PC-3 (cell line): ENCODE measurements at places on chromosomes 2 and 18. TPM values are rescaled to one million over a fixed set of nuclear protein-coding genes. Genes with fewer than 3 reads are reported as not detected.
A peak's percentile ranks its signal among the peaks of the same experiment; 100 is the strongest.

GRCh38 chr2:74671479-74671878 is 17.4 kb downstream of the SEMA4F start:
- no peaks in the 10 kb centered on the region for H3K27me3 ChIP-seq
- peak; percentile 70 for DNase-seq
- no peak overlapping the region for H3K27ac ChIP-seq
- H3K4me1 ChIP-seq, result no peaks in the 10 kb centered on the region

DNA sequence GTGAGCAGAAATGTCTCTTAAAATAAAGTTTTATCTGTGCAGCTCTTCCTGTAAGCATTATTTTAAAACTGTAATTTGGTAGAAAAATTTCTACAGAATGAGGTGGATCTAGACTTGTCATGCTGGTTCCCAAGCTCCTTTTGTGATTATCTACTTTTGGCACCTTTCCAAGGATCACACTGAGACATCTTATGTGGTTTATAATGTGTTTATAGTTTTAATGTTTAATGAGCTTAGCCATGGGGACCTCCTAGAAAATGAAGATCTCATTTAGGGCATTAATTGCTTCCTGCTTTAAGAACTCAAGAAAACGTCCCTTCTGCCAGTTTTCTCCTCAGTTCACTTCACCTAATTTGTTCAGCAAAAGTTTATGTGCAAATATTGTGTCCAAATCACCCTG is 468.4 kb downstream of the SUCLG1 start:
- no peaks in the 10 kb centered on the region for H3K4me1 ChIP-seq
- no peak for DNase-seq
- no peaks in the 10 kb centered on the region for H3K36me3 ChIP-seq
- H3K4me3 ChIP-seq, result no peak overlapping the region

- H3K4me3 ChIP-seq, result no peak overlapping the region
- no peak overlapping the region for H3K27ac ChIP-seq
- no peaks in the 10 kb centered on the region for H3K36me3 ChIP-seq
- H3K4me1 ChIP-seq, result no peaks in the 10 kb centered on the region
- no peak for DNase-seq
These were observed 179.6 kb downstream of the KLHL29 start for GRCh38 chr2:23564615-23564960.

DNA sequence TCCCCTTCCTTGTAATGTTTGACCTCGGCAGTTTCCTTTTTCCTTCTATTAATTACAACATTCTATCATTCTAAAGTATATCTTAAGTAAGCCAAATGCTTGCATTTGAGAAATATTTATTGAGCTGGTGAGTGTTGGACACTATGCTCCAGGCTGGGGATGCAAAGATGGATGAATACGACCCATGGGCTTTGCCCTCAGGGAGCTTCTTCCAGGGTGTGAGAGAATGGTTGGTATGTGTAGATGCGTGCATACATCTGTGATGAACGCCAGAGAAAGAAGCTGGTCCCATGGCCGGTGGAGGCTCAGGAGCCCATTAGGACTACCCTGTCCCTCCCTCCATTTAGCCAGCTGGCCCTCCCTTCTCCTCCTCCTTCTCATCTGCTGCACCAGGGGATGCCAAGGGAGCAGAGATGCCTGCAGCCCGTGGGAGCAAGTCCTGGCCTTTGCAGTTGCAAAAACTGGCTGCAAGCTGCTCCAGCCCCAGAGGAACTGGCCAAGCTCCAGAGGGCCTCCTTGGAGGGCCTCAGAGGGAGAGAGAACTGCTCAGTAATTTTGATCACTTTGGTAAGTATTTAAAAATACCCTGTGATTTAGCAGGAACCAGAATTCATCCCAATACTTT is 65.7 kb upstream of the FOSL2 start:
- no peak overlapping the region for H3K27ac ChIP-seq
- no peak overlapping the region for H3K4me3 ChIP-seq
- no peak for DNase-seq
- H3K27me3 ChIP-seq, result no peaks in the 10 kb centered on the region
- H3K4me1 ChIP-seq, result no peaks in the 10 kb centered on the region
- no peaks in the 10 kb centered on the region for H3K36me3 ChIP-seq

DNA sequence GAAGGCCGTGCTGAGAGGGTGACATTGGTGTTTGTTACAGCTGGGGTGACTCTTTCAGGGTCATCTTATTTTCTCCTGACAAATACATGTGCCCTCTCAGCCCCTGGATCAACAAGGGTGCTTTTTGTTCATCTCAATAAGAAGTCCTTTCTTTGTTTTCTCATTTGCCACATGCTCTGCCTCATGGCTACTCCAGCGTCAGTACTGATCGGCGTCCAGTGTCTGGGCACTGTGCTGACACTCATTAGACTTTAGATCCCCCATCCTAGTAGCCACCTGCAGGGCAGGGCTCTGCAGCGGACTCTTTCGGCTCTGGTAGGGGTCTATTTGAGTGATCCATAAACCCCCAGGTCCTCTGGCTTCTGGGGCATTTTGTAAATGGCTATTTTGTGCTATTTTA is 38.4 kb downstream of the NPPC start:
- peaks cover 29% of the 10 kb centered on the region for H3K27me3 ChIP-seq
- no peak overlapping the region for H3K4me3 ChIP-seq
- DNase-seq, result no peak
- H3K36me3 ChIP-seq, result no peaks in the 10 kb centered on the region

DNA sequence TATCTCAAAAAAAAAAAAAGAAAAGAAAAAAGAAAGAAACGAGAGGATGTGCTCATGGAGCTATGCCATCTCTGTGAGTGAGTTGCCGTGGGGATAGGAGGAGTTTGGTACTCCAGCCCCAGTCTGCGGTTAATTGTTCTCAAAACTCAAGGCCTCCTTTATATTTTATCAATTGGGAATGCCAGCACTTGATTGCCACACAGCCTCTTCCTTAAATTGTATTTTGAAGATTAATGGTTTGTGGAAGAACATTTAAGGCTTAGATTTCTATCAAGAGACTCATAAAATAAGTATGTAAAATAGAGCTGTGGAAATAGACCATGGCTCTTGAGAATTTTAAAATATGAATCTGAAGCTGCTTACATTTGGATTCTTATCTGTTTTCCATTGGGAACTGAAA is 29.8 kb downstream of the KCNE4 start:
- H3K27ac ChIP-seq, result no peak overlapping the region
- no peak overlapping the region for H3K4me3 ChIP-seq
- no peaks in the 10 kb centered on the region for H3K27me3 ChIP-seq
- H3K36me3 ChIP-seq, result no peaks in the 10 kb centered on the region
- no peak for DNase-seq

DNA sequence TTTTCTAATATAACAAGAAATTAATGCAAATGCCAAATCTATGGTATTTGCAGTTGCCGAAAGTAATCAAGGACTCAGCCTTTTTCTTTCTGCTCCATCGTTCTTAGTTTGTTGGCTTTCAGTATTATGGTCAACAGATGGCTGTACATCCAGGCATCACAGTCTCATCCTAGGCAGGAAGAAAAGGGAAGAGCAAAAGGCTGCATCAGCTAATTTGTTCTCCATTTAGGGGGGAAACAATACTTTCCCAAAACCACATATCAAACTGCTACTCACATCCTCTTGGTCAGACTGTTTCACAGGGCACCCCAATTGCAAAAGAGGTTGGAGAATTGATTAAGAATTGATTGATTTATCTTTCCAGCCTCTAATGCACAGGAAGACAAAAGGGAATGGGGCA is 89.3 kb downstream of the MDH1 start:
- no peaks in the 10 kb centered on the region for H3K36me3 ChIP-seq
- H3K27me3 ChIP-seq, result no peaks in the 10 kb centered on the region
- H3K27ac ChIP-seq, result no peak overlapping the region
- no peak overlapping the region for H3K4me3 ChIP-seq
- DNase-seq, result no peak

GRCh38 chr2:54750040-54750439 is 26.6 kb downstream of the EML6 start:
- H3K36me3 ChIP-seq, result no peaks in the 10 kb centered on the region
- peak; percentile 50 for DNase-seq
- no peak overlapping the region for H3K4me3 ChIP-seq
- H3K27me3 ChIP-seq, result no peaks in the 10 kb centered on the region
- no peak overlapping the region for H3K27ac ChIP-seq

DNA sequence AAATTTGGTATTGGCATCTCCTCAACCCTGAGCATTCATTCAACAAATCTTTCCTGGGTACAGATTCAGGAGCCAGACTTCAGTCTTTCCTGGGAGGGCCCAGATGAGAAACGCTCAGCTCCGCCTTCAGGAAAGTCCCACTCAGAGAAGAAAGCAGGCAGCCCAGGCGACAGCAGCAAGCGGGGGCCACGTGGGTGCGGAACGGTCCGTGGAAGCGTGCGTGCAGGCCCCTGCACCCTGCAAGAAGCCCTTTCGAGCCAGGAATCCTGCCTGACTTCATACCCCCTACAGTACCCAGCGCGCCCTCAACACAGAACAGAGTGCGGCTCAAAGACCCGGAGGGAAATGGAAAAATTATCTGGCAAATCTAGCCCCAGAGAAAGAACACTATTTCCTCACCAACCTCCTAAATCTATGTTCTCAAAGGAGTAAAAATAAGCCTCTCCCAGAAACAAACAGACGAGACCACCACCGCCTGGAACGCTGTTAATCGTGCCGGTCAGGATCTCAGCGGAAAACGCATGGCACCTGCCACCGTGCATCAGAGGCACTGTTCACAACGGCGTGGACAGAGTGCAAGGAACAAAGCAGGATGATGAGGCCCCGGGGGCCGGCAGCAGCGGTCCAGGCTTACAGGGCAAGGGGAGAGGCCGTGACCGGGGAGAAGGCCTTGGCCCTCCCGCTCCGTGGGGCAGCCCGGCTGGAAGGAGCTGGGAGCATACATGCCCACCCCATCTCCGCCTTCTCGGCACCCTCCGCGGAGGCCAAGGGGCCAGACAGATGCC is 318.3 kb downstream of the EIPR1 start:
- H3K4me3 ChIP-seq, result no peak overlapping the region
- H3K27me3 ChIP-seq, result peaks cover 22% of the 10 kb centered on the region
- H3K27ac ChIP-seq, result no peak overlapping the region
- no peaks in the 10 kb centered on the region for H3K36me3 ChIP-seq
- H3K4me1 ChIP-seq, result no peaks in the 10 kb centered on the region

DNA sequence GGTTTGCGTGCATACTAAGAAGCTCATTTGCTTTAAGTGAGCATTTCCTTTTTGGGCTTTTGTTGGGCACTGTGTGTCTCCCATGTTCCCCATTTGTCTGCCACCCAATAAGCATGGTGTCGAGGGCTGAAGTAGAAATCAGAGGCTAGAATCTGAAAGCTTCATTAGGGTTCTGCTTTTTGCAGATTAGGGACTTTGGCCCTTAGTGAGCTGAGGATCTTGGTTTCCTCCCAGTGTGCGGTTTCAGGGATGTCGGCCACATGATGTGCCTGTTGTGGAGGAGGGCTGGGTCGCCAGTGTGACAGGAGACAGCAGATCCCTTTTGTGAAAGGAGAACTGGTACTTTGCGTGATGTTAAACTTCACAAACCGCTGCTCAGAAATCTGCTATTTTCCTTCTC is 41.1 kb downstream of the PLEKHB2 start:
- H3K36me3 ChIP-seq, result peaks cover 53% of the 10 kb centered on the region
- no peak overlapping the region for H3K27ac ChIP-seq
- no peaks in the 10 kb centered on the region for H3K4me1 ChIP-seq

DNA sequence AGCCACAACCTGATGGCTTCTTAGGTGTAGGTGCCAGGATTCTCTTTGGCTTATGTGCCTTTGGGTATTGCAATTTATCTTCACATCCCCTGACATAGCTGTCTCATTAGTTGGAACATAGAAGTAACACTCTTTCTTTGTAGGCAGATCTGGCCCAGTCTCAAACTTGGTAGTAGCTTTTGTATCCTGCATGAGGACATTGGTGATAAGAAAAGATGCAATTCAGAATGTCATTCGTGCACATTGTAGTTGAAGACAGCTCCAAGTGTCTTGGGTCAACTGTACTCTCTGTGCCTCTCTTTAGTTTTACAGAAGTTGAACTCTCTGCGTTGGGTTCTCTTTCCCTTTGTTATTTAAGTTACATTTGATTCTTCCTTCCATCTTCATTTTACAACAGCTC is 69.6 kb upstream of the BCL11A start:
- no peak for DNase-seq
- no peak overlapping the region for H3K27ac ChIP-seq
- no peaks in the 10 kb centered on the region for H3K36me3 ChIP-seq

Gene IHH
- total RNA-seq, result 0.07 TPM in 1 of 2 replicates, not detected in the other

Gene ECEL1
- not detected in 2 replicates for total RNA-seq

Gene ZNF2
- 1.4 and 3.1 TPM in 2 replicates for total RNA-seq

Gene IER3IP1
- 9.2 and 23.2 TPM in 2 replicates for total RNA-seq

Gene GREB1
- 0.29 and 0.62 TPM in 2 replicates for total RNA-seq

Gene IL37
- 1.6 and 2.6 TPM in 2 replicates for total RNA-seq

Gene IL1RN
- total RNA-seq, result 1.3 and 8.2 TPM in 2 replicates

Gene RNU2-63P
- 122 TPM in 1 of 2 replicates, not detected in the other for total RNA-seq

Gene KRTCAP3
- total RNA-seq, result 0.22 TPM in 1 of 2 replicates, not detected in the other

Gene SP140
- 1.7 TPM in 1 of 2 replicates, not detected in the other for total RNA-seq
